Stimulated activated CD8-positive, alpha-beta memory T cell treated with anti-CD3 and anti-CD28 coated beads, Interleukin-7, amount 100 ng/mL, for 1 hour (primary cell): ENCODE measurements at places on chromosomes 12 and 14.

DNA sequence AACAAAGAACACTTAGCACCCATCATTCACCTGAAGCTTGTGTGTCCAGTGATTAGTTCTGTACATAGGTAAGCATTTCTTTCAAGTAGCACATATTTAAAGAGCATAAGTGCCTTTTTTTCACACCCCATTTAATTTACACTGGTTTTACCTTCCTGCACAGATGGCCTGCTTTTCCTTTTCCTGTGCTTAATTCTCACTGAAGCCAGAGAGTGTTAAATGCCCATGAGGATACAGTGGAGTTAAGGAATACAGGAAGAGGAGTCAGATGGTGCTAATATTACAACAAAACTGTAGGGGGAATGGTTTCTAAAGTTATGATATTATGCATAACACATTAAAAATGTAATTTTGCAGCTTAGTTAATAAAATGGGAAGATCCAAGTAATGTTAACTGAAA is 31.0 kb upstream of the SLC38A1 start:
- DNase-seq: no peak

DNA sequence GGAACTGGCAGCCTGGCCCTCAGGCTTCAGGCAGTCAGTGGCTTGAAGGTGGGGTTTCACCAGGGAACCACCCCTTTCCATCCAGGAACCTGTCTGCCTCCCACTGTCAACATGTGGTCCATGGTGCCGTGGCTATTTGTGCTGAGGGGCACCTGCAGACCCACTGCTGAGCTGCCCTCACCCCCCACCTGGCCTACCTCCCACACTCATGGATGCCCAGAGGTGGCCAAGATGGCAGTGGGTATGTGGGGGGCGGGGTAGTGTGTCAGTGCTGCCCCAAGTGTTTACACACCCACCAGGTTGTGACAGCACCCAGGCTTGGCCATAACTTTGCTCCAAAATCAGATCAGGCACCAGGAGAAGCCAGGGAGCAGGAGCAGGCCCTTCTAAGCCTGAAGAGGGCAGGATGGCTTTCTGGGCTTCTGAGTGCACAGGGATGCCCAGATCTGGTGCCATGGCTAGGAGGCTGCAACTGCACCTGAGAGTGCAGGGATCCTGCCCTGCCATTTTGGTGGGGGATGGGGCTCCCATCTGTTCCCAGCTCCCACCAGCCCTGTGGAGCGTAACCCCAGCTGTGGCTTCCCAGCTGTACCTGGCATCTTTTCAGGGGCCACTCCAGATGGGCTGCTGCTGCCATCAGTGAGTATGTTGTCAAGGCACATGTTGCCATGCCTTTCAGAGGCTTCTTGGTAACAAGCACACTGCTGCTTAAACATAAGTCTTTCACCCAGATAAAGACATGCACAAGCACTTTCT is 263.9 kb downstream of the LRIG3 start:
- DNase-seq: no peak

GRCh38 chr14:37036669-37037341 is 135.6 kb downstream of the SLC25A21 start:
- DNase-seq: no peak

GRCh38 chr14:57485635-57486034 is 8.0 kb downstream of the CCDC198 start:
- DNase-seq: no peak

DNA sequence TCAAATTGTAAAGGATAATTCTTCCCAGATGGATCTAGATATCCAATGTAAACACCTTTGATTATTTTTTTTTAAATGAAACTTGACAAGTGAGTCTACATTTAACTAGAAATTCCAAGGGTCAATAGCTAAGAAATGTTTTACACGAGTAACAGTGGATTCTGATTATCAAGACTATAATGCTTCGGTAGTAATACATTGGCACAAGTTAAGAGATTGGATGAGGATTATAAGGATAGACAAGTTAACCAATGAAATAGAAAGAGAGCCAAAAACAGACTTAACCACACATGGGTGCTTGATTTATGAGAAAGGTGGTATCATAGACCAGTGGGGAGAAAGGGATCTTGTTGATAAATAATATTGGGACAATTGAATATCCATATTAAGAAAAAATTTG is 40.3 kb upstream of the PCED1B start:
- DNase-seq: no peak

- DNase-seq: no peak
These were observed 56.4 kb upstream of the ISM2 start for GRCh38 chr14:77554816-77555599.

- DNase-seq: no peak
These were observed 99.6 kb downstream of the APAF1 start for GRCh38 chr12:98744680-98745079.

DNA sequence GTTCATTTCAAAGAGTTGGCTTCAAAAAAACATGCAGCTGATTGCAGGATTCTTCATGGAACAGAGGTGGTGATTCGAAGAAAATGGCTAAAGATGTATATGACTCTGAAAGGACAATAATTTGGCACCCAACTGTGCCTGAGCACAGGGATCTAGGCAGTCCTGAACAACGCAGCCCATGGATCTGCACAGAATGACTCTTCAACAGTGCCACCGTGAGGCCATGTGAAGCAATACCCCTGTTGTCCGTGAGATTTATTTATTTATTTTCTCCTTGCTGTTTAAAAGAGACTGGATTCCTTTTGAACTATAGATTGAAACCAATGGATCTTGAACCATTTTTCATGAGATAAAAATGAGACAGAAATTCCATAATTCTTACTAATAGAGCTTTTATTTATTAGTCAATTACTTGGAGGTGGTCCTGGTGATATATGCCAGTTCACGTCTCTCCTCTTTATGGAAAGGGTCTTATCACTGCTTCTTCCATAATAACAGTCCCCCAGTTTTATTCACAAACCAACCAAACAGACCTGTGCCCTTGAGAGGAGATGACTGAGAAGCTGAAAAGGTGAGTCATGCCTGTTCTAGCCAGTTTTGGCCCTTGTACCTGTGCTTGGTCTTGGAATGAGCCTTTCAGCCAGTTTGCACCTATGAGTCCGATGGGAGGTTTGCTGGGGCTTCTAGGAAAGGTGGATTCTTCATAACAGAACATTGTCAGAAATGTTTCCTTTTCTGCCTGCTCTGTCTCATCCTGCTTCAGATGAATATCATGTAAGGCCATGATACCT is 1598.3 kb downstream of the AACS start:
- DNase-seq: no peak

GRCh38 chr14:50452979-50453705 is 56.5 kb upstream of the CDKL1 start:
- DNase-seq: no peak

- peak; percentile 69 for DNase-seq
These were observed at the start of gene NEDD1 for GRCh38 chr12:96906849-96907670. Gene NEDD1 (plus strand): TSS chr12:96907257. CDS start chr12:96909760, 2,503 bp downstream.

DNA sequence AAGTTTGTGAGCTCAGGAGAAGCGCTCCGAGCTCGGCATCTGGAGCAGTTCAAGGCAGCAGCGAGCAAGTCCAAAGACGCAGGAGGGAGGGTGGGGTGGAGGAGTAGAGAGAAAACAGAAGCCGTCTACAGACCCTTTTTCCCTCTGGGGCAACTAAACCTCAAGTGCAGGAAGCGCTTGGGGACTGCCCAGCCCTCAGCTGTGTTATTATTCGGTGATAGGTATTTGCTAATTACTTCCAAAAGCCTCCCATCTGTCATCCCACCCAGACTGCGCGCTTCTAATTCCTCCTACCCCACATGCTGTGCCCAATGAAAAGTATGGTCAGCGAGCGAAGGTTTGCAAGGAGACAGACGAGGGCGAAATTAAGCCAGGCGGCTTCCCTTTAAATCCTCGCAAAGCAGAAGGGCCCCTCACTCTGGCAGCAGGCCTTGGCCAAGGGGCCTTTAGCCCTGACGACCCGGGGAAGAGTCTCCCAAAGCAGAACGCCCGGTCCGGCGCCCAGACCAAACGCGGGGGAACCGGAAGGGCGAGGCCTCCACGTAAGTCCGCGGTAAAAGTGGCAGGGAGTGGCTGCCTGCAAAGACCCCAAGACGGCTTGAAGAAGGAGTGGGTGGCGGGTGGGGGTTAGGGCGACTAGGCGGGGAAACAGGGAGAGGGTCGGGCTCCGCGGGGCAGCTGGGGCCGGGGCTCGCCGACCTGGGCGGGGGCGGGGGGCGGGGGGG is 507 bp upstream of the CD9 start:
- DNase-seq: no peak

GRCh38 chr12:79012636-79013035 is 148.1 kb downstream of the SYT1 start:
- DNase-seq: no peak

GRCh38 chr12:52977170-52977569 is 28.3 kb downstream of the KRT18 start:
- DNase-seq: no peak

DNA sequence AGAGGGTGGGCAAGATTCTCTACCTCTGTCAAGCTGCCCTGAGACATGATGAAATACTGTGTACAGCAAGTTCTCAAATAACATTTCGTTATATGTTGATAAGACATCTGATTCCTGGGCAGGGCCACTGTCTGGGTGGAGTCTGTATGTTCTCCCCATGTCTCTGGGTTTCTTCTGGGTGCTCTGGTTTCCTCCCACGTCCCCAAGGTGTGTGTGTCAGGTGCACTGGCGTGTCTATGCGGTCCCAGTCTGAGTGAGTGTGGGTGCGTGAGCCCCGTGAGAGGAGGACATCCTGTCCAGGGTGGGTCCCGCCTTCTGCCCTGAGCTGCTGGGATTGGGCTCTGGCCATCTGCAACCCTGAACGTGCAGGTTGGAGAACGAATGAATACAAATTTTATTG is 29.6 kb downstream of the KCTD10 start:
- no peak for DNase-seq

DNA sequence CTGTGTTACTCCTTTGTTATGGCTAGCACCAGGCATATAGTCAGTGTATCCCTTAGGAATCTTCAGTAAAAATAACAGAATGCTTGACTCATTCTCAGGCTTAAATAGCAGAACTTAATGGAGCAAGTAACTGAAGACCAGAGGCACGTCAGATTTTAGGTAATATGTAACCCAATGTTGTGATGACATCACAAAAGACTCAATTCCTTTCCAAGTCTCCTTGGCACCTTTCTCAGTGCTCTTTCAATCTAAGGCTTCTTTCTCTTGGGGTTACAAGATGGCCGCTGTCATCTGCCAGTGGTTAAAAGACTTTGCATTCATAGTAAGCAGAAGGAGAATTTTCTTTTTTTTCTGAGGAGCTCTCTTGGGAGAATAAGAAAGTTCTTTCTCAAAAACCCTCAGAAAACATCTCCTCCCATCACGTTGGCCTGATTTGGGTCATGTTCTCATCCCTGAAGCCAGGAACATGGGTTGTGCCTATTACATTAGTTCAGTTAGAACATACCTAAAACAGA is 33.4 kb upstream of the DCN start:
- DNase-seq: no peak

DNA sequence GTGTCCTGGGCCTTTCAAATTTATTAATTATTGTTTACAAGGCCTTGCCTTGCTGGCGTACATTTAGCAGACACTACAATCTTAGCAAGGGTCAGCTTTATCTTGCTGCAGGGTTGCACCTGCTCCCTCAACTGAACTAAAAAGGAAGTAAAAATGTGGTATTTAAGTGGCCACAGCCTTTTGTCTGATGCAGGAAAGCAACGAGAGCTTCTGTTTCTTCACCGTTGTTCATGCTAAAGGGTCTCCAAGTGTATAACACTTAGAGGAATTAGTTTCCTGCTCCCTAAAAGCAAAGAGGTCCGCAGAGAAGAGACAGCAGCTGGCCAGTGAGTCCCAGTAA is 62.8 kb upstream of the EGLN3 start:
- no peak for DNase-seq

GRCh38 chr12:105275997-105276733 is 40.2 kb upstream of the APPL2 start:
- DNase-seq: no peak

DNA sequence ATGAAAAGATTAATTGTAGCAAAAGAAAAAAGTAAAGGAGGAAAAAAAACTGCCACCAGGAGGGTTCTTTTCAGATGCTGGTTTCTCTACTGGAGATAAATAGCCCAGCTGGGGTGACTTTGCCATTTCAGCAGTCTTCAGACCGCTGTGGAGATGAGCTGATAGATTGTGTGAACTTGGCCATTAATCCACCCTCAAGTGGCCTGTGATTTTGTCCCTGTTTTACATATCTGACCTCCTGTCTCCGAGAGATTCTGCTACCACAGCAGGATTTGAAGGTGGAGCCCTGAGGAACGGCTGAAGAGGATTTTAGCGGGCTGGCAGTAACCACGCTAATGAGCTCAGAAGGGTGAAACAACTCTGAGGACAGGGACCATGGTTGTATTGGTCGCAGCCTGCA is 72.7 kb downstream of the WSCD2 start:
- DNase-seq: no peak

GRCh38 chr12:120684523-120684932 is 2.4 kb upstream of the MLEC start:
- DNase-seq: no peak

- no peak for DNase-seq
These were observed 7.9 kb downstream of the CCDC85C start for GRCh38 chr14:99596071-99596627.

DNA sequence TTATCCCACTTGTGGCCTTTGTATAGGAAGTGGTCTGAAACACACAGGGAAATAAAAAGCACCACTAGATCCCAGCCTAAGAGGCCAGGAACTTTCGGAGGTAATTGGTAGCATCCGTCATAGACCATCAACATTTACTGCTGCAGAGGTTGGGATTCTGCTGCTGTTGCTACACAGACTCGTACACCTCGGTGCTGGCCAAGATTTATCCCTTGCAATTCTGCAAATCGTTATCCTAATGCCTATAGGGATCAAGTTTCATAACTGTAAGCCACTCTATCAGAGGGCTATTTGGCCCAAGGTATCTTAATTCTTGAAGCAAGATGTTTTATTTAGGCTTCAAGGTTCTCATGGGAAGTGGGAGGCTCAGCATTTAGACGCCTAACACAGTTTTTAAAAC is 913.6 kb downstream of the GALC start:
- DNase-seq: no peak

DNA sequence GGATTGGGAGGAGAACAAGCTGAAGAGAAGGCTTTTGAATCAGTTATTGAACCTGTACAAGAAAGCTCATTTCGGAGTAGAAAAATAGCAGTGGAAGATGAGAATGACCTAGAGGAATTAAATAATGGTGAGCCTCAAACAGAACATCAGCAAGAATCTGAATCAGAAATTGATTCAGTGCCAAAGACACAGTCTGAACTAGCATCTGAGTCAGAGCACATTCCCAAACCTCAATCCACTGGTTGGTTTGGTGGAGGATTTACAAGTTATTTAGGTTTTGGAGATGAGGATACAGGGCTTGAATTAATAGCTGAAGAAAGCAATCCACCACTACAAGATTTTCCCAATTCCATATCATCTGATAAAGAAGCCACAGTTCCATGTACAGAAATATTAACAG is 13.5 kb downstream of the MIA2 start:
- no peak for DNase-seq

DNA sequence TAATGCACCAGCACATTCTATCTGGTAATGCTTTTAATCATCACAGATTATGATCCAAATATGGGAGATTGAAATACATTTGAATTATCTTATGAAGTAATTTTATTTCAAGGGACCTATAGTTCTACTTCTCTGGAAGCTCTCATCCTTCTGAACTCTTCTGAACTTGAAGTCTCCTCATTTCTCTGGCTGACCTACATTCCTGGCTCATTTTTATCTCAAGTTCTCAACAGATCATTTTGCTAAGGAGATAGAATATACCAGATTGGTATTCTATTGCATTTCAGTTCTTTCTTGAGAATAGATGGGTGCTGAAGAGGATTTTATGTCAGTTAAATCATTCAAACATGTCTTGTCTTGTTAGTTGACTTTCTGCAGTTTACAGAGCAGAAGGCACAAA is 7.9 kb downstream of the HMGA2 start:
- DNase-seq: no peak

GRCh38 chr12:101616027-101616494 is 21.3 kb downstream of the MYBPC1 start:
- DNase-seq: no peak

- DNase-seq: no peak
These were observed 2.3 kb upstream of the ADSS1 start for GRCh38 chr14:104721505-104722431.
